ENCODE measurements at places on chromosomes 7 and 10.

- ATAC-seq: no peak
Observed at GRCh38 chr10:113027574-113028455, 77.8 kb downstream of the TCF7L2 start.

DNA sequence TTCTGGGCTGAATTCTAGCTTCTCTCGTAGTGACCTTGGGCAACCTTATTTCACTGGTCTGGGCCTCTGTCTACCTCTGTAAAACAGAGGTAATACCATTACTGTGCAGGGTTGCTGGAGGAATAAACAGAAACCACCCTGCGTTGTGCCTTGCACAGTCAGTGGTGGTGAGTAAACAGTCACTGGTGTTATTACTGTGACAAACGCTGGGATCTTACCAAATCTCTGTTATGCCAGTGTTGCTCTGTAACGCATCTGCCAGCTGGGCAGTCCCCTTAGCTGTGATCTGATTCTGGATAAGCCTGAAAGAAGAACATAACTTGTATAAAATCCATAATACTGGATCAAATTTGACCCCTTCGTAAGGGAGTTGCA is 49.4 kb downstream of the NOD1 start:
- ATAC-seq: no peak

GRCh38 chr10:16915300-16915699 is 98.1 kb upstream of the RSU1 start:
- ATAC-seq: no peak

DNA sequence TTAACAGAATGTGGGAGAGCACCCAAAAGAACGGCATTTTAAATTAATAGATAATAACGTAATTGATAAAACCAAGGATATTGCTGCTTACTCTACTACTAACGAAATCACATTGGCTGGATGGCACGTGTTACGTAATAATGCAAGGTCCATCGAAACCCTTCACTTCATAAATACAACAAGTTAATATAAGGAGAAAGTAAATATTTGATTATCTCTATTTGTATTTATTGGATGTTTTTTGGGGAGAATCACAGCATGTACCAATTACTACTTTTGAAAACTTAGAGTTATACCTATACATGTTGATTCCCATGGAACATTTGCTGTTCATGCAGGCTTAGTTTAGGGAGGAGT is 1.6 kb downstream of the PRKG1 start:
- no peak for ATAC-seq

DNA sequence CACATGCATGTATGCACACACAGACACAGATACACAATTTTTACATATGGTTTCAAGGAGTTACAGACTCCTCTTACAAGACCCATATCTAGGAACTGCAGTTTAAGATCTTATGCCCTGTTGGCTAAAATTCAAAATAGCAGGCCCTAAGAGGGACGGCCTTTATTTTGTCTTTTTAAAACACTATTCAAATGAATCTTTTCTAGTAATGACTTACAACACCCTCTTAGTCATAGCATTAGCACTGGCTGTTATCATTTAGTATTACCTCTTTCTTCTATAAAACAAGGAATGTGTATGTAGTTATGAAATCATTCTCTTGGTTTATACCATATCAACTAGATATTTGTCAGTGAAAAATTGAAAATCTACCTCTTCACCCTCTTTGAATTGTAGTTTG is 15.3 kb downstream of the PAPSS2 start:
- no peak for ATAC-seq

GRCh38 chr10:14180911-14181566 is 149.7 kb downstream of the FRMD4A start:
- no peak for ATAC-seq

- no peak for ATAC-seq
Observed at GRCh38 chr7:20172736-20173334, 44.3 kb downstream of the MACC1 start.

DNA sequence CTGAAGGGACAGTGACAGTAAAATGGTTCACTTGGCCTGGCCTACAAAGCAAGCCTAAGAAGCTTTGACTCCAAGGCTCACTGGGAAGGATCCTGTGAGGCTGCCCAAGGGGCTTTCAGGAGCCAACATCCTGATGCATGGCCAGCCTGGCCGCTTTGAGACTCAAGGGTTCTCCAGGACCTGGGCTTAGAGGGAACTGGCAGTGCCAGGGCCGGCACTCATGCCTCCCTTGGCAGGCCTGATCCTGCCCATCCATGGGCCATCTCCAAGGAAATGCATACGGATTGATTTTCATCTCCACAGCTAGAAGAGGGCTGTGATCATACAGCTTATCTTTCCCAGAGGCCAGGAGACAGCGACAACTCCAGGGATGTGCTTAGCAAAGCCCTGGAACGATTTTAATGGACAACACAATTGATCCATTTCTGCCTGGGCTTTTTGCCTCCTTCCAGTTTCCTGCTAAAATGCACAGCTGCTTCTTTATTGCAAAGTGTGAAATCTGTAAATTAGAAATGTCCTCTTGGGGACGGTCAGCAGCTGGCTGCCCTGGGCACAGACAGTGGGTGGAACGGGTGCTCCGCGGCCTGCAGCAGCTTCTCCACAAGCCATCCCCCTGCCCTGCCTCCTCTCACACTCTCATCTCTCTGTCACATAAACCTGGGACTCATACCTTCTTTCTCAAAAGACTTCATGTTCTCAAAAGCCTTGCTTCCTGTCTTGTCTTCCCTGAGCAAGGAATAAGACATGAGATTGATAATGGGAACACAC is 288.5 kb downstream of the GRID1 start:
- no peak for ATAC-seq

DNA sequence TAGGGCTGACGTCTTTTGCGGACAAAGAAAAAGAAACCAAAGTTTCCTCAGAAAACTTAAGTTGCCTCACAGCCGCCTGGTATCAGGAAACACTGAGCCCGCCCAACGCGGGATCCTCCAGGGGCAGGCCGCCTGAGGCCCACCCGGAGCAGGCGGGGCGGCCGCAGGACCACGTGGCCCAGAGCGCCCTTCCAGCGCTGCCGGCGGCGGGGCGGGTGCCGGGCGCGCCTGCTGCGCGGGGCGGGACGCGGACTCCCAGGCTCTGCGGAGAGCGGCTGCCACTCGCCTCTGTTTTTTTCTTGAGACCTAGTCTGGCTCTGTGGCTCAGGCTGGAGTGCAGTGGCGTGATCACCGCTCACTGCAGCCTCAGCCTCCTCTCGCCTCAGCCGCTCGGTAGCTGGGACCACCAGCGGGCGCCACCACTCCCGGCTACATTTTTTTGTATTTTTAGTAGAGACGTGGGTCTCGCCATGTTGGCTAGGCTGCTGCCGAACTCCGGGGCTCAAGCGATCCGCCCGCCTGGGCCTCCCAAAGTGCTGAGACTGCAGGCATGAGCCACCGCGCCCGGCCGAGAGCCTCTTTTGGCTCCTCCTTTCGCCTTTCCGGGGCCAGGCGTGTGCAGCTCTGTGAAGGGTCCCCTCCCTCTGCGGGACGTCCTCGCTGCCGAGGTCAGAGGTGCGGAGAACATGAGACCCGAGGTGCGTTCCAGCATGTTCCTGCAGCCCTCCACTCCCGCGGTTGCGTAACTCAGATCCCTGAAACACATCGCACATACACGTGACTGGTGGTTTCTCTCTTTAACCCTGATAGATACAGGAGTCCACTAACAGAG is 11.6 kb upstream of the HNRNPF start:
- ATAC-seq: peak; percentile 91

DNA sequence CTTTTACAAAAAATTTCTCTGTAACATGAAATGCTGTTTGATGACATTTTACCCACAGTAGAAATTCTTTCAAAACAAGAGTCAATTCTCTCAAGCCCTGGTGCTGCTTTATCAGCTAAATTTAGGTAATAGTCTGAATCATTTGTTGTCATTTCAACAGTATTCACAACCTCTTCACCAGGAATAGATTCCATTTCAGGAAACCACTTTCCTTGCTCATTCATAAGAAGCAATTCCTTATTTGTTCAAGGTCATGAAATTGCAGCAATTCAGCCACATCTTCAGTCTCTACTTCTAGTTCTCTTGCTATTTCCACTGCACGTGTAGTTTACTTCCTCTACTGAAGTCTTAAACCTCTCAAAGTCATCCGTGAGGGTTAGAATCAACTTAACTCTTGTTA is 14.1 kb downstream of the STAG3 start:
- ATAC-seq: no peak

DNA sequence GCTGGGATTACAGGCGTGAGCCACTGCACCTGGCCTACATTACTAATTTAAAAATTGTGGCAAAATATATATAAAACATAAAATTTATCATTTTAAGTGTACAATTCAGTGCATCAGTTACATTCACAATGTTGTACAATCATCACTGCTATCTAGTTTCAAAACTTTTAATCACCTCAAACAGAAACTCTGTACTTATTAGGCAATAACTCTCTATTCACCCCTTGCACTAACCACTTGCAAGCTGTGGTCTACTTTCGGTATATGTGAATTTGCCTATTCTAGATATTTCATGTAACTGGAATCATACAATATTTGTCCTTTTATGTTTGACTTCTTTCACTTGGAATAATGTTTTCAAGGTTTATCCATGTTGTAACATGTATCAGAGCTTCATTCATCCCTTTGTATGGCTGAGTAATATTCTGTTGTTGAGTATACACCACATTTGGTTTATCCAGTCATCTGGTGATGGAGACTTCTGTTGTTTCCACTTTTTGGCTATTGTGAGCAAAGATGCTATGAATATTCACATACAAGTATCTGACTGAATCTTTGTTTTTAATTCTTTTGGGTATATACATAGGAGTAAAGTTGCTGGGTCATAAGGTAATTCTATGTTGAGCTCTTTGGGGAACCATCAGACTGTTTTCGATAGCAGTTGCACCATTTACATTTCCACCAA is 14.3 kb upstream of the ELOVL3 start:
- ATAC-seq: peak; percentile 28

DNA sequence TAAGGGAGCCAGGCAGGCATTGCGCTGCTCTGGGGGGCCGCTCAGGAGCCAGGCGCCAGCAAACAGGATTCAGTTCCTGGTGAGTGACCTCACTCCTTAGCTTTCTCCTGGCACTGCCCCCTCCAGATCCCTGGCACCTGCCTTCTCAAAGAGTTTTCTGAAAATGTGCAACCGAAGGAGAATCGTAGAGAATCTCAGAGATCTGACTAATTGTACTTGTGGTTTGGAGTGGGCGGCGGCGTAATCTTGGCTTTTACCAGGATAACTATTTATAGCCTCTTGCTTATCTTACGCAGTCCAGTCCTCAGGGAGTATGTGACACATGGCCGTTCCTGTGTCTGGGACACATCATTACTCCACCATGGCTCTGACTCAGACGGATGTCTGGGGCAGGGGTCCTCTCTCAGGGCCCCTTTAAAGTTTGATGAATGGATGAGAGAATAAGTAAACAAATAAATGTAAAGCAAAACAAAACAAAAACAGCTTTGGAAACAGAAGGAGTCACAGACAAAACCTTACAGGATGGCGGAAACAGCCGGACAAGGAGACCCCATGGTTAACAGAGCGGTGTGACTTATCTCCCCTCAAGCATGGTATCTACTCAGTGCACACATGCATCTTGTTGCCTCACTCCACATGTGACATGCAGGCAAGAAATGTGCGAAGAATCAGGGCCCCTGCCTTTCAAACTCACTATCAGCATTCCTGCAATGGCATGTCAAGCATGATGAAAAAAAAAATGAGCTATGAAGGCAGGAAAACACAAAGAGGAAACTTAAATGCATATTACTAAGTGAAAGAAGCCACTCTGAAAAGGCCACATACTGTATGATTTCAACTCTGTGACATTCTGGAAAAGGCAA is 99.7 kb downstream of the TNS3 start:
- no peak for ATAC-seq

GRCh38 chr7:80288175-80289122 is 153.8 kb downstream of the GNAI1 start:
- ATAC-seq: no peak

DNA sequence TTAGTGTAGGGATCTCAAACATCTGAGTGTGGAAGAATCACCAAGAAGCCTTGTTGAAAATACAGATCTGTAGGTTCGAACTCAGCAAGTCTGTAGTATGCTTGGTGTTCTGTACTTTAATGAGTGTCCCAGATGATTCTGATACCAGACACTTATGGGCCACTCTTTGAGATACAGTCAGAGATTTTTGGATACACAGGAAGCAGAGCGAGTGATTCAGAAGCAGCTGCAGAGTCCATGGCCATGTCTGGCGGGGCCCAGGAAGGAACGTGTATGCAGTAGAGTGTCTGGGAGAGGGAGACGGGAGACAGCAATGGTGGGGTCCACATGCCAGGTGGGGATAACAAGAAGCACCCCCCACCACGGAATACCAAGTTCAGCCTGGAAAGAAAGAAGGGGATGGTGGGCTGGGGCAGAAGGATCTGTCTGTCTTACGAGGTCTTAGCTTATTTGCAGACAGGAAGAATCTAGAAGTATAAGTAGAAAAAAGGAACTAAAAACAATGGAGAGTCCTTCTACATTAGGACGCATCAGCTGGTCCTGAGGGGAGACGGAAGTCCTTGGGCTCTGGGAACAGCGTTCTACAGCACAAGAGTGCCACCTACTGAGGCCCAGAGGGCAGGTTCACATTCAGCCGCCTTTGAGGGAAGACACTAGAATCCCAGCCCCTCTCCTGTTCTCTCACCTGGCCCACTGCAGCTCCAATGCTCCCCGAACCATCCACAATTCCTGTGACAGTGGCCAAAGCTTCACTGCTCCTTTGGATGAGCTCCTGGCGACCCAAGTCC is 55.4 kb downstream of the SLC37A3 start:
- no peak for ATAC-seq

DNA sequence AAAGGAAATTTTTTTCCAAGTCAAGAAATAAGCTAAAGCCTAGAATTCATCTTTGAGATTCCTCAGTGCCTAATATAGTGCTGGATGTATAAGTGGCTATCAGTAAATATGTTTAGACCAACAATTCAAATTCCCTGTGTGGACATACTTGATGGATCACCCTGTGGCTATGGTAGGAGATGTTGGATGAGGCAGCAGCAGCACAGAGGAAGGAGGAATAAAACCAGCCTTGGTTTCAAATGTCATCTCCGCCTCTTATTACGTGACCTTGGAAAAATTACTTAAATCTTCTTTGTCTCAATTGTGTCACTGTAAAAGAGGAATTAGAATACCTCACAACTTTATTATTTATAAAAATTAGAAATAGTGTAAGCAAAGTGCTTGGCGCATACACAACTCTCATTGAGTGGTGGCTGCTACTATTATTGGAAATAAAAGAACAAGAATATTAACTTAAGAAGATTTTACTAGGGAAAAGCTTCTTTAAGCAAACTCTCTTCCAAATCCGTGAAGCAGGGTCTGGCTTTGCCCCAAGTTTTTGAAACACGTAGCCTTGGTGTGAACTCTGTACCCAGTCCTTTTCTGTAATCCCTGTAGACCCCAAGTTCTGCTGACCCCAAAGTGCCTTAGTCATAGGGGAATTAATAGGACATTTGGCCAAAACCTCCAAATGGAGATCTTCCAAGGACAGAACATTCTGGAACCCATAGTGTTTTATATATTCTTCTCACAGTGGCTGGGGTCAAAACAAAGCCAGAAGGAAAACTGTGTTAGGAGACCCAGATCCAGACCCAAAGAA is 283.8 kb downstream of the PTEN start:
- ATAC-seq: no peak

- no peak for ATAC-seq
Observed at GRCh38 chr7:57651006-57651405, 201.0 kb downstream of the ZNF716 start.

- no peak for ATAC-seq
Observed at GRCh38 chr7:1897076-1897860, 227.2 kb downstream of the ELFN1 start.

Data from activated CD4-positive, CD25-positive, alpha-beta regulatory T cell treated with anti-CD3 and anti-CD28 coated beads, Interleukin-2, amount 50 U/mL, for 24 hours (primary cell).